Lung (tissue), 17 donors: ENCODE measurements at places on chromosomes 11 and 22.

- H3K27me3 ChIP-seq: no peaks in the 10 kb centered on the region
- no peak overlapping the region for H3K27ac ChIP-seq
- no peaks in the 10 kb centered on the region for H3K36me3 ChIP-seq
Observed at GRCh38 chr11:21635394-21636145, 557.3 kb upstream of the ANO5 start.

- peaks cover 4% of the 10 kb centered on the region for H3K27me3 ChIP-seq
- H3K4me3 ChIP-seq: peak overlapping the region; percentile 72
- H3K4me1 ChIP-seq: peaks cover 11% of the 10 kb centered on the region
- no peaks in the 10 kb centered on the region for H3K36me3 ChIP-seq
Observed at GRCh38 chr11:18012122-18012905, 533 bp downstream of the SERGEF start.

- H3K4me3 ChIP-seq: no peak overlapping the region
- no peaks in the 10 kb centered on the region for H3K36me3 ChIP-seq
Observed at GRCh38 chr22:43829904-43830851, 18.1 kb upstream of the EFCAB6 start.

DNA sequence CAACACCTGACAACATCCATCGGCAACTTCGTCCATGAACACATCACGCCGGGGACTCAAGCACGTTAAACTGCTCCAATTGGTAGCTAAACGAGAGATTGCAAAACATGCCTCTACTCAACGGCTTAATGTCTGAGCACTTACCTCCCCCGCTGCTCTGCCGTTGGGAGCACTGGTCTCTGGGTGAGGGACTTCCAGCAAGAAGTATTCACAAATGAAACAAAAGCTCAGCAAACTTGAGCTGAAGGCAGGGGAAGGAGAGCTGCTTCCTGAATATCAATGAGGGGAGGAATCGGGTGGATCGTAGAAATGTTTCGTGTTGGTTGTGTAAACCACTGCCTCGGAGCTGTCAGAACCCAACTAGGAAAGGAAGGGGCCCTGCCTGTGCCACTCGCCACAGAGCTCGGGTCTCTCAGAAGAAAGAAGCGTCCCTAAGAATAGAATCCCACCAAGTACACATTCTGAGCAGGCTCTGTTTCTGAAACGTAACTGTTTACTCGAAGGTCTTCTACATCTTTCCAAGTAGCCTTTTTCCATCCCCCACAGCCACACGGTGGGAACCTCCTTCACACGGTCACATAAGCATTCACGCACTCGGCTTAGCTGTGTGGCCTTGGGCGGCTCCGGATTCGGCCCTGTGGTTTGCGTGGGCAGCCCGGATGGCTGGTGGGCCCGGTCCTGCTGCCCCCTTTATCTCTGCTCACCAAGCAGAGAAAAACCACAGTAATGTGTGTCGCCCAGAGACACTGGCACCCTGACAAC, at the start of gene MLC1:
Gene MLC1 (minus strand): TSS at position 216 of the 762 bp plus-strand sequence. CDS start 524 bp downstream, outside the sequence.
- no peaks in the 10 kb centered on the region for H3K36me3 ChIP-seq
- H3K4me1 ChIP-seq: peaks cover 3% of the 10 kb centered on the region
- no peak within 1 kb of the TSS for H3K4me3 ChIP-seq
- DNase-seq: peak; percentile 55

DNA sequence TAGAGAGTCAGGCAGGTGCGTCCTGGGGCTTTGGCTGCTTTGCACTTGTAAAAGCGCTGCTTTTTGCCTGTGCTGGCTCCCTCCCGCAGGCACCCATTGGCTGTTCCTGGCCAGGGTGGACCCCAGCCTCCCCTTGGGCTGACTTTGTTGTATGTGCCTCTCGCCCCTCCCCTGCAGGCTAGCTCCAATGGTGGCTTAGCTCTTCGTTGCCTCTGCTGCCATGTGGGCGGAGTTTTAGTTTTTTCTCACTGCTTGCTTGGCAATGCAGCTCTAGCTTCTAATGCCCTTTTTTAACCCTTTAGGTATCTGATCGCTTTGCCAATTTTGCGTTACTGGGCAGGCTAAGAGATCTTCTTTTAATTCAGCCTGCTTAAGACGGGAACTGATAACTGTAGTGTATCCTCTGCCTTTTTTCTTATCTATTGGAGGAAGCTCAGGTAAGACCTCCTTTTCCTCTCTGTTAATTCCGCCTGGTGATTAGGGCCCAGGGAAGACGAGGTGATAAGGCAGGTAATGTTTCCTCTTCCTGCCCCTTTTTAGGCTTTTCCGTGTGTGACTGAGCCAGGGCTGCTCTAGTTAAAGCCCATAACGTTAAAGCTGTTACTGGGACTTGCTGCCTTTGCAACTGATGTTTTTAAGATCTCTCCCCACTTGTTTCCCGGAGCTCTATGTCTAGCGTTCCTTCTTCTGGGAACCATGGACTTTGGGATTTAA, 11.7 kb upstream of the GLYATL1 start:
- H3K4me1 ChIP-seq: no peaks in the 10 kb centered on the region
- no peak overlapping the region for H3K4me3 ChIP-seq
- H3K36me3 ChIP-seq: no peaks in the 10 kb centered on the region
- peak; percentile 76 for DNase-seq

DNA sequence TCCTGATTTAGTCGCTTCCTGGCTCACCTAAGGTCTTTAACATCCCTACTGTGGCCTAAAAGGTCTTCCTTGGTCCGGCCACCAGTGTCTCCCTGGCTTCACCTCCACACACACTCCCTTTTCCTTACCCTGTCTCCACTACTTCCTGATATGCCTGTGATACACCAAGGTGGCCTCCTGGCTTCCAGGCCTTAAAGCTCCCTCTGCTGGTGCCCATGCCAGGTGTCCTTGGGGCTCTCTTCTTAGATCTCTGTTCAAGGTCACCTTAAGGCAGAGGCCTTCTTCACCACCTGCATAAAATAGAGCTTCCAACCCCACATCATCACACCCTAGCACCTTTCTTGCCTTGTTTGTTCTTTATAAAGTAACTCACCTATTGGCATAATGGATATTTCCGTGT, 787.7 kb downstream of the NTM start:
- DNase-seq: no peak
- H3K4me1 ChIP-seq: no peaks in the 10 kb centered on the region
- H3K36me3 ChIP-seq: no peaks in the 10 kb centered on the region
- H3K27ac ChIP-seq: no peak overlapping the region
- H3K4me3 ChIP-seq: no peak overlapping the region

DNA sequence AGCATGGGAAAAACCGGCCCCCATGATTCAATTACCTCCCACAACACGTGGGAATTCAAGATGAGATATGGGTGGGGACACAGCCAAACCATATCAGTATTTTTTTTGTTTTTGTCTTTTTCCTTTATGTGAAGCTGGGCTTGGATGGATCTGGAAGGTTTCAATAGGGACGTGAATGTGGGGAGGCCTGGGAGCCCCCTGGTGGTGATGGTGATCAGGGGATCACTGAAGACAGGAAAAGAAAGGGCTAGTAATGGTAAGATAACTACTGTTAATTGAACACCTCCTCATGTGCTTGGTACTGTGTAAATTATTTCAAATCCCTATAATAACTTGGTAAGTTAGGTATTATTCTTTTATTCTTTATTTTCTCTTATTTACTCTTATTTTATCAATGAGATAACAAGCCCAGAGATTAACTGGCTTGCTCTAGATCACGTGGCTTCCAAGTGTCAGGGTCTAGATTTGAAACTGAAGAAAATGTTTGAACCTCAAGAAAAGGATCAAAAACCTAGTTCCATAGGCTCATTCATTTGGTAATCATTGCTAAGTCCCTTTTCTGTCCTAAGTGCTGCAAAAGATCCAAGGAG, 364.2 kb downstream of the TENM4 start:
- H3K4me3 ChIP-seq: no peak overlapping the region
- peaks cover 17% of the 10 kb centered on the region for H3K4me1 ChIP-seq
- H3K27me3 ChIP-seq: no peaks in the 10 kb centered on the region

DNA sequence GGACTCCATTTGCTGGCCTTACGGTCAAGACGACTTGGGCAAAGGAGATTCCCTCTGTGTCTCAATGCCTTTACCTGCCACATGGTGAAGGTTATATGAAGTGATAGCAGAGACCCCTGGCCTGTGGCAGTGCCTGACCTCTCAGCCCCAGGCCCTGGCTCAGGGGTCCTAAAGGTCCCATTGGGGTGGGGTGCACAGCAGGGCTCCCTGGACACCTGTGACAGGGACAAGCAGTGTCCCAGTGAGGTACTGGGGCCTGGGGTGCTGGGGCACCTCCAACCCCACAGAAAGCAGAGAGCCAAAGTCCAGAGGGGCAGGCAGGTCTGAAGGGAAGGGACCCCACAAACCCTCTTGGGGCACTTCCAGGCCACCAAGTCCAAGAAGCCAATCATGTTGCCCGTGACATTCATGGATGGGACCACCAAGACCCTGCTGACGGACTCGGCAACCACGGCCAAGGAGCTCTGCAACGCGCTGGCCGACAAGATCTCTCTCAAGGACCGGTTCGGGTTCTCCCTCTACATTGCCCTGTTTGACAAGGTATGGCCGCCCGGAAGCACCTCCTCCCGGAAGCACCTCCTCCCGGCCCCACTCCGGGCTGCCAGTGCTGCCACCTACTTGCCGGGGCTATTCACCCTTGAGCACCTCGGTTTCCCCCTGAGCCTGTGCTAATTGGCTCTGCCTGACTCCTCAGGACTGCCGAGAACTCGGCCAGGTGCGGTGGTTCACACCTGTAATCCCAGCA, 62.5 kb downstream of the MYO7A start:
- no peaks in the 10 kb centered on the region for H3K27me3 ChIP-seq
- H3K36me3 ChIP-seq: no peaks in the 10 kb centered on the region
- H3K4me3 ChIP-seq: no peak overlapping the region

GRCh38 chr11:71248251-71248570, 4.2 kb downstream of the SHANK2 start:
- H3K4me1 ChIP-seq: peaks cover 6% of the 10 kb centered on the region
- no peak overlapping the region for H3K27ac ChIP-seq
- peaks cover 9% of the 10 kb centered on the region for H3K27me3 ChIP-seq

- H3K27me3 ChIP-seq: no peaks in the 10 kb centered on the region
- H3K27ac ChIP-seq: no peak overlapping the region
- H3K36me3 ChIP-seq: no peaks in the 10 kb centered on the region
Observed at GRCh38 chr11:117970400-117971024, 15.7 kb upstream of the IL10RA start.

DNA sequence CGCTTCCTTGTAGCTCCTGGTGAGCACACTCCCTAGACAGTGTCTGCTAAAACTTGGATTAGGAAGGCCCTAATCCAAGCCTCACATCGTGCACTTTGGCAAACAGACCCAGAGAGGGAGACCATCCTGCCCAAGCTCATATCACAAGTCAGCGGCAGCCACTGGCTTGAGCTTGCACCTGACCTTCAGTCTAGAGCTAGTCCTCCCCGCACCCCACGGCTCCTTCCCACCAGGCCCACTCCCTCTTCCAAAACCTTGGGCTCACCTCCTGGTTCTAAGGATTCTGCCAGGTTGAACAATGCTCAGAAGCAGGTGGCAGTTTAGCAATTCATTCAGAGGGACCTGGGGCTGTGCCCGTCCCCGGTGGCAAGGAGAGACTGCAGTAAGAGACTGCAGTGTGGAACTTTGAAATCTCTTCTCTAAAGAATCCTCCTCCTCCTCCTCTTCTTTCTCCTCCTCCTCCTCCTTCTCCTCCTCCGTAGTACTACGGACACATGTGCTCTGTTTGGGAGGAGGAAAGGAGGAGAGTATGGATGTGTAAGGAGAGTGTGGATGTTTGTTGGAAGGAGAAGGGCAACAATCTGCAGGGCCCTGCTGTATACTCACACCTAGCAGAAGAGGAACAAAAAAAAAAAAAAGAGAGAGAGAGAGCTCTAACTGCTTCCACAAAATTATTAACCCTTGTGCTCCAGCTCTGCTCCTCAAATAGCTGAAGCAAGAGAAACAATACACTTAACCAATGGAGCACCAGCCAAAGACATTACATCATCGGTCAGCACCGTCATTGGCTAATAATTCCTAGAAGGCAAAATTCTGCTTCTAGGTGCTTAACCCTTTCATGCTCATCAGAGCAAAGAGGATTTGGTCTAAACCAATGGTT, 6.0 kb downstream of the SYN3 start:
- H3K4me1 ChIP-seq: no peaks in the 10 kb centered on the region
- no peak overlapping the region for H3K27ac ChIP-seq
- DNase-seq: no peak
- no peak overlapping the region for H3K4me3 ChIP-seq

GRCh38 chr11:85755701-85756100, 55.2 kb downstream of the SYTL2 start:
- H3K27me3 ChIP-seq: no peaks in the 10 kb centered on the region
- peaks cover 8% of the 10 kb centered on the region for H3K4me1 ChIP-seq
- no peak for DNase-seq

GRCh38 chr11:119686177-119686882, 42.7 kb downstream of the NECTIN1 start:
- no peak overlapping the region for H3K27ac ChIP-seq
- no peaks in the 10 kb centered on the region for H3K4me1 ChIP-seq
- no peaks in the 10 kb centered on the region for H3K27me3 ChIP-seq
- no peak overlapping the region for H3K4me3 ChIP-seq

DNA sequence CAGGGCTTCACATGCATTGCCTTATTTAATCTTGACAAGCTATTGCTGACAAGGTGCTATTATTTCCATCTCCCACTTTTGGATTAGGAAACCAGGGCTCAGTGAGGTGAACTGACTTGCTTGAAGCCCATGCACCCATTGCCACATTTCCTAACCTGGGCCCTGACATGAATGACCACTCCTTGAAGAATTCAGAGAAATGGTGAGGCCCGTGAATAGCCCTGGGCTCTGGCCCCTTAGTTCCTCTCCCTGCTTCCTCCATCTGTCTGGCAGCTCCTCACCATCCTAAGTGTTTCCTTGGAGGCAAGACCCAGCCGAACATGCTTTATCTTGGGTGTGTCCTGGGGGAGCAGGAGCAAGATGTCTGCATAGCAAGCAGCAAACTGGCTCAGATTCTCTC, 56.1 kb upstream of the NECTIN1 start:
- H3K27me3 ChIP-seq: no peaks in the 10 kb centered on the region
- no peak for DNase-seq
- H3K4me3 ChIP-seq: no peak overlapping the region
- H3K36me3 ChIP-seq: no peaks in the 10 kb centered on the region
- no peak overlapping the region for H3K27ac ChIP-seq

DNA sequence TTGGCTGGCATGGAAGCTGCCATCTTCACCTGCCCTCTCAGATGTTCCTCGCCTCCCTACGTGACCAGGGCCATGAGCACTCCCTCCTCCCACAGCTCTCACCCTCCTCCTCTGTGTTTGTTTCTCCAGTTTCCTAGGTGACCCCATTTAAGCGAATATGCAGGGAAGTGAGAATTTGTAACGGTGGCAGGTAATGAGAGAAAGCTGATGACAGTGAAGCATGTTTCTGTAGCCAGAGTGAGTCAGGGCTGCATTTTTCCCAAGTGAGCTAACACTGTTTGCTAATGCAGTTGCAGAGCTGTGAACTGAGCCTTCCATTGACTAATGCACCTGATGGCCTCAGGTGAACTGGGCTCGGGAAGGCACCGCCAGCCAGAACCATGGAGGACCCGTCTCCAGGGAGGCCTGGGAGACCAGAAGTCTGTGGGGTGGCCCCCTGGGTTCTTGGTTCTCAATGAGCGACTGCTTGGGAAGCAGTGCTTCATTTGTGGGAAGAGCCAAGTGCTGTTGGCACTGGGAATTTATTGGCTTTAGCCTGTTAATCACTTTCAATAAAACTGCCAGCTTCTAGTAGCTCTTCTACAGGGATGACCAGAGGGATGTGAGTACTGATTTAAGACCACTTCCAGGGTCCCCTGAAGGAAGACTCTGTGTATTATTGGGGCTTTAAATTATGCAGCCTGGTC, 64.5 kb downstream of the BARX2 start:
- no peak overlapping the region for H3K27ac ChIP-seq
- no peak overlapping the region for H3K4me3 ChIP-seq
- H3K4me1 ChIP-seq: no peaks in the 10 kb centered on the region
- no peaks in the 10 kb centered on the region for H3K36me3 ChIP-seq

GRCh38 chr11:28009996-28010395, 98.0 kb downstream of the KIF18A start:
- H3K27ac ChIP-seq: no peak overlapping the region
- no peak overlapping the region for H3K4me3 ChIP-seq
- no peaks in the 10 kb centered on the region for H3K36me3 ChIP-seq
- DNase-seq: no peak
- no peaks in the 10 kb centered on the region for H3K4me1 ChIP-seq
